ENCODE measurements at places on chromosomes 7 and 10.

- DNase-seq = no peak
Observed at GRCh38 chr7:66326501-66327215, 121.5 kb downstream of the TPST1 start.

GRCh38 chr7:20828947-20829346 lies 42.3 kb upstream of the SP8 start:
- no peak for DNase-seq

- DNase-seq = peak; percentile 55
Observed at GRCh38 chr10:58152673-58153263, 114.9 kb downstream of the IPMK start.

DNA sequence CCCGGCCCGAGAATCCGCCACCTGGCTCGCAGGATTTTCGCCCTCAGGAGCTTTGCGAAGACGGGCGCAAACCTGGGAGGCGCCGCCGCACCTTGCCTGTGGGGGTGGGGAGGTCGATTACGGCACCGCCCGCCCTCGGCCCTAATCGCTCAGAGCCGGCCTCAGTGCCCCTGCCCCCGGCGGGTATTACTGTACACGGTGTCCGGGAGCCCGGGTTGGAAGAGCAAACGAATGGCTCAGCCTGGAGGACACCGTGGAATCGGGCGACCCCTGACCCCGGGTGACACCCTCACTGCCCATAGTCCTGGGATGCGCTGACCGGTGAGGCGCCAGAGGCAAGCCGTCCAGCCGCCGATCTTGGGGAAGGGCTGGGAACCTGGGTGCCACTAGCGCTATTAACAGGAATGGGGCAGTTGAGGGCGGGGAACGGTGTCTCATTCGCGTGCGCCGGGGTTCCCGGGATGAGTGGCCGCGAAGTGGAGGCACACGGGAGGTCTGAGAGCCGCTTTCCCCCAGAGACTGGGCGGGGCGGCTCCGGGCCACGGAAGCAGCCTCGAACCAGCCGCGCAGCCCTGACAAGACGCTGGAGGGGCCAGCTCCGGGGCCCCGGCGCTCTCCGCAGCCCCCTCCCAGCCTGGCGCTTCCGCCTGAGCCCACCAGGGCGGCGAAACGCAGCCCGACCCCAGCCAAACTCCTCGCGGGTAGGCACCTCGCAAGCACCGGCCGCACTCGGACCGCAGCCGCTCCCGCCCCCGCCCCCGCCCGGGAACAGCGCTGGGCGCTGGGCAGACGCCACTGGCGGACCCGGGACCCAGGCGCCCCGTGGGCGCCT lies 167.5 kb downstream of the NRF1 start:
- peak; percentile 49 for DNase-seq

- no peak for DNase-seq
Observed at GRCh38 chr7:47513741-47514241, 68.1 kb downstream of the TNS3 start.

- no peak for DNase-seq
Observed at GRCh38 chr7:84110400-84110799, 84.2 kb downstream of the SEMA3A start.

- no peak for DNase-seq
Observed at GRCh38 chr7:95190515-95190914, 133.8 kb downstream of the PON1 start.

DNA sequence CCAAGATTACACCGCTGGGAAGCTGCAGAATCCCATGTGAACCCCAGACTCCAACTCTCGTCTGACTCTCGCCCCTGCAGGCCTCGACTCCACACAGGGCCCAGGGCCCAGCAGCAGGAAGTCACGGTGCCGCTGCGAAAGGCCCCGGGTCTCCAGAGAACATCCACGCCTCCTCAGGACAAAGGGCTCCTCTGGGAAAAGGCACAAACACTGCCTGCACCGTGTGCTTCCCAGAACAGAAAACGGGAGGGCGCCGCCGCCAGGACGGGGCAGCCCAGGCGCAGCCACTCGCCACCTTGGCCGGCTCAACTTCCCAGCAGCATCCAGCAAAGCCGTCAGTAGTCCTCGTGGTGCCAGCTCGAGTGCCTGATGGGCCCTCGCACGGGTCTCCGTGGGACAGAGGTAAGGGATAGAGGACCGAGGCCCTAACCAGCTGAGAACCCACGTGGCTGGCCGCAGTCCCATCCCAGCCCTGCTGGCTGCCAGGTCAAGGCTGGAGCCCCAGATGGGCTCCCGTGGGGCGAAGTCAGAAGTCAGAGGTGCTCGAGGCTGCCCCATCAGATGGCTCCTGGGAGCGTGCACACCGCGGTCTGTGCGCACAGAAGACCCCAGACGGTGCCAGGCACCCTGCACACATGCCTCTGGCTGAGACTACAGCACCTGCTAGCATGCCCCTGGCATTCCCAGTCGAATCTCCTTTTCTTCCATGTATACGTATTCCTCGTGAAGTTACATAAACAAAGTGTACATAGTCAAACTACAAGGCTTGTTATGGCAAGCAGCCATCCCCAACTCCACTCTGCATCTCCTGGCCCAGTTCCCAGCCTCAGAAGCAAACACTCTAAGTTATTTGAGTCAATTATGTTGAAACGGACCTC lies 60.2 kb downstream of the MAD1L1 start:
- no peak for DNase-seq

DNA sequence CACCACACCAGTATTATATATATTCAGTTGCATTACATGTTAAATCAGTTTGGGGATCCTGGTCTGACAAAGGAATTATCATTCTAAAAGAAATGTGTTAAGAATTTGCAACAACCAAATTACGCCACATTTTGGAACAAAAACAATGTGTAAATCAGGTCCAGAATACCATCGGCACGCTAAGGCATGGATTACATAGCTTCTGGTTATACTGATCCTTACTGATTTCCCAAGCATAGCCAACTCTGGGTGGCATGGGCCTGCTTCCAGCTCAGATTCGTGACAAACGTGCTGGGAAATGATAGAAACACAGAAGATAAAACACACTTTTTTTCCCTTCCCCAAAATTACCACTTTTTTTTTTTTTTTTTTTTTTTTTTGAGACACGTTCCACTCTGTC lies 660.0 kb downstream of the SORCS1 start:
- DNase-seq = no peak

DNA sequence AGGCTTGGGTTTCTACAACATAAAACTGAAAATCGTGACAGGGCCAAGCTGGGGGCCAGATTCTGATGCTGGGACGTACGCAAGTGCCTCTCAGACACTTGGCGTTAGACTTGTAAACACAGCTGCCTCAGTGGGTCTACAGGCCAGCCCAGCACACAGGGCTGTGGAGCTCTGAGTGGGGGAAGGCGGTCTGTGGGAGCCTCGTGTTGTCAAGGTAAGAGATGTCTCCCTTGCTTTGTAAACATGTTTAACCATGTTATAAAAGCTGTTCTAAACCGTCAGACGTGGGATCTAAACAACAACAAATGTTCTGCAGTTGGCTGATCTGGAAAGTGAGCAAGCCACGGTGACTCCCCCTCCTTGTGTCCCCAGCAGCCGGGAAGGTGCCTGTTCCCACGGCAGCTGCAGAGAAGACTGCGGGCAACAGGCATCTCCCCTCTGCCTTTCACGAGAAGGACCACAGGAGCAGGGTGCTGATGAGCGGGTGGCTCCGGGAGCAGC lies 67.8 kb downstream of the ZRANB1 start:
- no peak for DNase-seq

GRCh38 chr7:2893411-2893861 lies 49.3 kb upstream of the GNA12 start:
- DNase-seq = no peak

GRCh38 chr7:44163591-44163990 lies 22.5 kb upstream of the MYL7 start:
- peak; percentile 90 for DNase-seq

DNA sequence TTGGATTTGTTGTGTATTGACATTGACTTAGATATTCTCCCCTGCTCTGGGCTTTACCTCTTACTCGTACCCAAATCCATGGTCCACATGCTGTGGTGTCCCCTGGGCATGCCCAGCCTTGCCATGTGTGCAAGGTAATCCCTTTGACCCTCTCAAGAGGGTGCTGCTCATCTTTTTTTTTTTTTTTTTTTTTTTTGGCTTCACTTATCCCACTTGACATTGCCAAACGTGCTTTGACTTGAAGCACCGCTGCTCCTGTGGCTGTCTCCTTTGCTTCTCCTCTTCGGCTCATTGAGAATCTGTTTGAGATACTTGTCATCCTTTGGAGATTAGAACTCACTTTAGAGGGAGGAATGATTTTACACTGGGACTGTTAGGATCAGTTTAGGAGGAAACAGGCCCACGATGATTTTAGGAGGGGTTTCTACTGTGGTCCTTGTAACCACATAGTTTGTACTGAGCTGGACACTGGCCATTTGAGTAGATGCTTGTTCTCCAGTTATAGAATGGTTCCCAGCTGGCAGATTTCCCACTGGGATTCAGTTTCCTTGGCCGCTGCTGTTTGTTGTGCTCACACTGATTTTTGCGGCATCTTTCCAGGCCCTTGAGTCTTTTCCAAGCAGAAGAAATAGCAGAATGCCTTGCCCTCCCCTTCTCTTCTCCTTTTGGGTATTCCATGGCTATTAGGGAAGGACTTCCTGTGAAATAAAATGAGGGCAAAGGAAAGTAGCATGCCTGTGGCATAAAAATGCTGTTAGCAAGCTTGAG lies 184.8 kb downstream of the AUTS2 start:
- no peak for DNase-seq

- no peak for DNase-seq
Observed at GRCh38 chr10:102778781-102779180, 35.0 kb downstream of the WBP1L start.

All from kidney tubule cell (primary cell).